Activated CD4-positive, alpha-beta T cell treated with anti-CD3 and anti-CD28 coated beads for 4 hours (primary cell): ENCODE measurements at places on chromosomes 5 and 9.

DNA sequence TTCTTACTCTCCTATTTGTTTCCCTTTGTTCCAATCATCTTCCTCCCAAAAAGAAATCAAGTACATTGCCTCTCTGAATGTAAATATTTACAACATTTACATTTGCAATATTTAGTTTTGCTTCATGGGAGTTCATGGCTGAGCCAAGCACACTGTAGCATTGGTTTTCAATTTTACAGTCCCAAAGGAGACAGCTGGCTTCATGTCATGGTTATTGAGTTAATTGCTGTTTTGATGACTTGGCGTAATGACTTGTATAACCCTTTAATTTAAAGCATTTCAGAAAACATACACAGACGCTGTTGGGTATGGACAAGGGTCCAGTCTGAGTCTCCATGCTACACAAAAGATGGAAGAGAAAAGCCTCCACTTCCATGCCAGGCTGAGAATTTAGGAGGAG lies 25.6 kb upstream of the VLDLR start:
- DNase-seq: no peak

GRCh38 chr9:134534661-134535080 lies 106.9 kb upstream of the COL5A1 start:
- no peak for DNase-seq

DNA sequence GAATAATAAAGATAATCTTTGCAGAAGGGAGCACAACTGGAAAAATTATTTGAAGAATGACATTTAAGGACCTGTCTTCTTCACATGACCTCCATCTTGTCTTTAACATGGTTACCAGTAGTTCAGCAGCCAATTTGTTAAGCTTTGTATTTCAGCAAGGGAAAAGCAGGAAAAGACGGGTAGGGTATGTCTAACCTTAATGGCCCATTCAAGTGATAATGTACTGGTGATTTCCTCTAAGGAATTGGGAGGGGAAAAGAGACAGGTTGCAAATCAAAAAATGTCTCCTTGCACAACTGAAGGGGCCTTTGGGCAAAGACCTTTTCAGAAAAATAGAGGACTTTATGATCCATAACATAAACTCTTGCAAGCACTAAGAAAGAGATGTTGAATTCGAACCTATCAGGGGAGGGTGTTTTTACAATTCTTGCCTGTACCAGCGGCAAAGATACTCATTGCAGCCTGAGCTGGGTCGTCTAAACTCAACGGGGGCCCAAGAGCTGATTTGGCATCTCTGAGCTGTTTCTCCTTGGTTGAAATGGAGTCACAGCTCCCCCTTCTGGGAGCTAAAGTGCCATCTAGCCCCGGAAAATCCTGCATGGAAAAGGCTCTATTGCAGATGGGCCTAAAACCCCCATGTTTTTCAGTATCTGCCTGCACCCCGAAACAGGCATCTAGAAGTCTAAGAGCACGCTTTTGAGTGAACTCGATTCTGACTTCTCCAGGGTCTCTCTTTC lies 3.8 kb downstream of the BRINP1 start:
- no peak for DNase-seq

- DNase-seq: no peak
These were observed 179.0 kb upstream of the MOCS2 start for GRCh38 chr5:53288511-53288910.

GRCh38 chr5:120552638-120553037 lies 88.5 kb downstream of the PRR16 start:
- DNase-seq: no peak

DNA sequence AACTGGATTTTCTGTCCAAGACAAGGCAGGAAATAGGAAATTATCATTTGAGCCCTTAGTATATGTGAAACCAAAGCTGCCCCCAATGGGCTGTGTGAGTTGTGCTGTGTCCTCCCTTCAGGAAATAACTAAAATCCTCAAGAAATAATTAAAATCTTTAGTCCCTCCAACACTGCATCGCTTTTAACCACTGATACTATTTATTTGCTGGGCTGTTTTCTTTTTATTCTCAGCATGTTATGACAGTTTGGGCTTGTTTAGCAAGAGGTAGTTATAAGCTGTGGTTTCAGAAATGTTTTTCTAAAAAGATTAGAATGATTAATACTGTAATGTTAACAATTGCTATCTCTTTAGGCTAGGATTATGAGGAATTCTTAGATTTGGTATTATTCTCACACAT lies 187.0 kb upstream of the KCNN2 start:
- DNase-seq: no peak

DNA sequence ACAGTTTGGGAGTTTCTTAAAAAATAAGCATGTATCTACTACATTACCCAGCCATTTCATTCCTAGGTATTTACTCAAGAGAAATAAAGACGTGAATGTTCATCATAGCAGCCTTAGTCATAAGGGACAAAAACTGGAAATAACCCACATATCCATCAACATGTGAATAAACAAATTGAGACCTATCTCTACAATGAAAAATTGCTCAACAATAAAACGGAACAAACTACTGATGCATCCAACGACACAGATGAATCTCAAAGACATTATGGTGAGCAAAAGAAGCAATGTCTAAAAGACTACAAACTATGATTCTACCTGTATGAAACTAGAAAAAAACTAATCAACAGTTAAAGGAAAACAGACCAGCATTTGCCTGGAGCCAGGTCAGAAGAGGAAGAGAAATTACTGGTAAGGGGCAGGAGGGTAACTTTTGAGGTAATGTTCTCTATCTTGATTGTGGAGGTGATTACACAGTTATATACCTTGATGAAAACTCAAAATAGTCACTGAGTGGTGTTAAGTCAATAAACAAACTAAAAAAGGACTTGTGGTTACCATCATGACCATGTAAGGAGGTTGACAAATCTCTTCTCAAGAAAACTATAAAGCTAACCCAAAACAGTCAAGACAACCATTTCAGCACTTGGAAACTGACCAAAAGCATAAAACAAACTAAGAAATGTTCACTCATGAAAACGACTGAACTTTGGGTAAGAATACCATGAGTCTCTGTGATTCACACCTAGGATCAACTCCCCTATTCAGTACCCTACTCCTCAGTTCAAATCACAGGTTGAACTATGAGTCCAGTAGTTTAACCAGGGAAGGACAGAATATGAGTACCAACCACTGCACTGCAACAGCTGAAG lies 10.4 kb downstream of the UIMC1 start:
- DNase-seq: no peak
